NCI-H1436 (cell line): ENCODE measurements at places on chromosomes 2 and 18.

- DNase-seq: peak; percentile 36
These were observed 172.0 kb upstream of the SIX3 start for GRCh38 chr2:44769349-44770011.

- DNase-seq: peak; percentile 3
These were observed 15.6 kb downstream of the TRABD2A start for GRCh38 chr2:84865181-84865783.

DNA sequence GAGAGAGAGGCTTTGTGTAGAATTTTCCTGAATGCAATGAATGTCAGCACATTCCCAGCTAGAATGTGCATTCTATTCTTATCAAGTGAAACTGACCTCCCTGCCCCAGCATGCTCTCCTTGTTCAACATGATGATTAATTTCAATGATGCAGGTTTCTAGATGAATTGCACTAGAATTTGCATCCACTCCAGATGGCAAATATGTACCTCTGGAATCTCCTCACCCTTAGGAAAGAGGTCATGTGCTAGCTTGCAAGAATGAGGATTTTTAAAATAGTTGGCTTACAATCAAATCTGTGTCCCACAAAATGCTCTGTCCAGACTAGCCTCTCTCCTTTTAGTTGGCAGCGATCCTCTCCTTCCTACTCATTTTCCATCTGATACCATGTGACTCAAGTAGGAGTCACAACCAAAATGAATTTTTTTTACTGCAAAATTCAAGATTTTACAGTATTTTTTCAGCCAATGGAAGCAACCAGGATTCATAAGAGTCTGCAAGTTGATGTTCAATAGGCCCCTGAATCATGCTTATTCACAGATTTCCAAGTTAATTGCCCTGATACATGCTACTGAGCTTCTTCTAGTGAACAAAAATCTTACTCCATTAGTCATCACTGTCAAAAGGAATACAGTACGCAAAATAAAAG is 21.0 kb upstream of the STAT4 start:
- DNase-seq: no peak

DNA sequence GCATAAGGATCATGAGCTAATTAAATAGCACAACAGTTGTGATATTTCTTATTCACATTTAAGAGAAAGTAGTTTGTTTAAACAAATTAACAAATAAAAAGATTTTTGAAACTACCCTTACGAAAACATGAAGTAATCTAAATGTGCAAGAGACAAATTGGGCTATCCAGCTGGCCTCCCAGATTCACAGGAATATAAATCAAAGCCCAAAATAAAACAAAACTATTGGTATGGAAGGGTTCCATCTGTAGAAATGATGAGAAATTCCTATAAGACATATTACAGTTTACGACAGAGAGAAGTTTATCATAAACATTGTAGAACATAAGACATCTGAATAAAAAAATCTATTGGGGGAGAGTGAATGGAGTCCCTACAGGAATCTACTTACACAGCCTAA is 1125.1 kb downstream of the TDRD15 start:
- DNase-seq: no peak

DNA sequence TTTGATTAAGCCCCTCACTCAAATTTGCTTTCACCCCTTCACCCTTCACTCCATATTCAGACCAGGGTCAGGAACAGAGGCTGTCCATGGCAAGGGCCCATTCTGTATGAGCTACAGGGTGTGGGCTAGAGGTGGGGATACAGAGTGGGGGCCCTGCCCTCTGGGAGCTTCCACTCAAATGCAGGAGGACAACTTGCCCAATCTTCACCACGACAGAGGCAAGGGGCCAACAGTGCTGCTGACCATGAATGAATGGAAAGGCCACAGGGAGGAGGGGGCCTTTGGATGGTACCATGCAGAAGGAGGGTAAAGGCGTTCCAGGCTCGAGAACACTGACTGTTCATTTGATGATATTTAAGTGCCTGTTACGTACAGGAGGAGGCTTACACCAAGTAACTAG is 22.8 kb downstream of the ADRA2B start:
- no peak for DNase-seq

DNA sequence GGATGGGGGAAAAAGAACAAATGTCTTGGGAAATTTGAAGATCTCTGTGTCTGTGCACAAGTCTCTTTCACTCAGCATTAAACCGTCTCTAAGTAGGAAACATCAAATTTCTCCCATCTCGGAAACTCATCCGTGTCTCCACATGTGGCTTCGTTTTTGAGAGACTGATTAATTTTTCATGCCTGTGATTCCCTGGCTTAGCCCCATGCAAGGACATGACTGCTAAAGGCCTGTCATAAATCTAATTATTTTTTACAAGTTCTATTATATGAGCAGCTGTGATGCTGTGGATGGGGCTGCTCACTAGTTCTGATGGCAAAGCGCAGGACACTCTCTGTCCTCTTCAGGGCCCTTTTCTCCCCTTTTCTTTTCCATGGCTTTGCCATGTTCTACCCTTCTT is 129.1 kb downstream of the RGPD3 start:
- no peak for DNase-seq

GRCh38 chr2:20571231-20571630 is 79.7 kb downstream of the HS1BP3 start:
- DNase-seq: no peak

DNA sequence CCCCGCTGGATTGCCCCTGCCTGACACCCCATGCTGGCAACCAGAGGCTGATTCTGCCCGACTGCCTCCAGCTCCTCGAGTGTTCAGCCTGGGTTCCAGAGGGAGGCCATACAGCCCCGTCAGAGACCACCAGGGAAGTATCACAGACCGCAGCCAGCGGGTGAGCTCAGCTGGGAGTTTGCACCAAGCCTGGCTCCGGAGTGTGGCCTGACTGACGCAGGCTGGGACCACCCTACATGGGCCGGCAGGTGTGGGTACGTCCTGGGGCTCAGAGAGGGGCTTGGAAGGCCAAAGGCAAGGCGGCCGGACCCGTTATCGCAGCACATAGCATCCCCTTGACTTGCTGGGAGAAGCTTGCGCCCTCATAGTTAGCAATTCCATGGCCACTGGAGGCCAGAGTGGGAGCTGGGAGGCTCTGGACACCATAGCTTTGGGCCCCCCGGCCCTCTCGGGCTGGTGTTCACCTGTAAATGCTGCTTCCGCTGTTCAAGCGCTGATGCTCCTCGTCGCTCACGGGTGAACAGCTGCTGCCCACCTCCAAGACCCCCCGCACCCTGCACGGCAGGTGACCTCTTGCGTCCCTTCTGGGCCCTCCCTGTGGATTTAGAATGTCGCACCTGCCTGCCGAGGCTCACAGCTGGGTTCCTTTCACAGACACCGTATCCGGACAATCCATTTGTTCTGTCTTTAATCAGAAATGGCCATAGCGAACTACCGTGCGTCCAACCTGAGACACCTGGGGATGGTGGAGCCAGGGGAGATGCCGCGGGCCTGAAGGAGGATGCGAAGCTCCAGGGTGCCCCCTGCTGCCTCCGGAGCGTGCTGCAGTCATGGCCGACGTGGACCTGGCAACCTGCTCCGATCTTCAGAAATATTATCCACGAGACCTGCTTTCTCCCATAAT is 31.2 kb upstream of the SLC66A3 start:
- peak; percentile 69 for DNase-seq

DNA sequence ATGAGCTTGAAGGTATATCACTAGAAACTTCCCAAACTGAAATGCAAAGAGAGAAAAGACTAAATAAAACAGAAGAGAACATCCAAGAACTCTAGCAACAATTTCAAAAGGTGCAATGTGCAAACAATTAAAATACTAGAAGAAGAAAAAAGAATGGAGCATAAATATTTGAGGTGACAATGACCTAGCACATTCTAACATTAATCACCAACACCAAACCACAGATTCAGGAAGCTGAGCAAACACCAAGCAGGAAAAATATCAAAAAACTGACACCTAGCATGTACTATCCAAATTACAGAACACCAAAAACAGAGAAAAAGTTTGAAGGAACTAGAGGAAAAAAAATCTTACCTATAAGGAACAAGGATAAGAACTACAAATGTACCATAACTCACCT is 460.8 kb downstream of the IRS1 start:
- DNase-seq: no peak

DNA sequence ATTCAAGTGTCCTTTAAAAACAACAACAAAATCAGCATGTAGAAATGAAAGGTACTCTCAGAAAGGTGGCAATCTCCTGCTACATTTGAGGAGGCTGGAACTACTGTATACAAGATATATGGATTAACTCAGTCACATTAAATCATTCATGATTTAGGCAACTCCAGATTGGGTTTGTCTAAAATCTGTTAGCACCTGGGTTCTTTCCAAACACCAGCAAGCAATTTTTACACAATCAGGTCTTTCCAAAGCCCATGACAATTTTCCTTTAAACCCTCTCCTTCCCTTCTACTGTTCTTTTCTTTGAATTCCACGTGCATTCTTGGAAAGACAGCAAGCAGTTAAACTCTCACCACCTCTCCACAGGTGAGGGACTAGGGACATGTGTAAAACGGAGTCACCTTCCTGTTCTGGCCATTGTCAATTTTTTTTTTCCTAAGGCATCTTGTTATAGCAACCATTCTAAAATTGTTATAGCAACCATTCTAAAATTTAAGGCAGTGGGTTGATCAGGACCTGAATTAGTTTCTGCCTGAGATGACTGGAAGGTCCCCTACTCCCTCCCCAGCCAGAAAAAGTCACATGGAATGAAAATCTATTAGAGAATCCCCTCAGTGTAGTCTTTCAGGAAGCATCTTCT is 113.9 kb downstream of the ANKRD44 start:
- no peak for DNase-seq

- DNase-seq: no peak
These were observed 37.1 kb upstream of the CTLA4 start for GRCh38 chr2:203830304-203831055.

DNA sequence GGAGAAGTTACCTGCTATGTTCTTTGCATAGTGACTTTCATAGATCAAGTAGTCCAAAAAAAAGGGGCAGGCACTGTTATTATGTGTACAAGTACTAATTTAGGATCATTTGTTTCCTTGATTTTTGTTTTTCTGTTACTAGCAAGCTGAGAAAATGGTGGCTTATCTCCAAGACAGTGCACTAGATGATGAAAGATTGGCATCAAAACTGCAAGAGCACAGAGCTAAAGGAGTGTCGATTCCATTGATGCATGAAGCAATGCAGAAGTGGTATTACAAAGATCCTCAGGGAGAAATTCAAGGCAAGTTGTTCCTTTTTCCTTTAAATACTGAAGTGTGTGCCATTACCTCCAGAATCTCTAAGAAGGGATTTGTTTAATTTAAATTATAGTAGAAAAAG is 19.6 kb upstream of the KCNJ13 start:
- no peak for DNase-seq

DNA sequence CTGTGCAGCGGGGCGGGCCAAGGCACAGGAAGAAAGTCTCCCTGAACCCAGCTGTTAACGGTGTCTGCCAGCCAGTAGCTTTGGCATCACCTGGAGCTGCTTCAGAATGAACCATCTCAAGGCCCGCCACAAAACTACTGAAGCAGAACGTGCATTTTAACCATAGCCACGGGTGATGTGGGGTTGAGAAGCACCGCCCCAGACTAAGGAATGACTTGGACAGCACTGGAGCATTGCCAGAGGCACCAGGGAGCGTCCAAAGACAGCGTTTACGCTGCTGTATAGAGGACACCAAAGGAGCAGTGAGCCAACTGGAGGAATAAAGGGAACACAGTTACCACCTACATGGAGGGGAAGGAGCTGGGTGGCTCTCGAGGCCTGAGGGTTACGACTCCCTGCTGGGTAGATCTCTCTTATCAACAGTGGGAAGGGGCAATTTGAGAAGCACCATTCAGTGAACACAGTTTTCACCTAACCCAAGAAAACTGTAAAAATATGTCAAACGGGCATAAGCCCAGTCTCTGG is 28.4 kb upstream of the LONRF2 start:
- DNase-seq: no peak

DNA sequence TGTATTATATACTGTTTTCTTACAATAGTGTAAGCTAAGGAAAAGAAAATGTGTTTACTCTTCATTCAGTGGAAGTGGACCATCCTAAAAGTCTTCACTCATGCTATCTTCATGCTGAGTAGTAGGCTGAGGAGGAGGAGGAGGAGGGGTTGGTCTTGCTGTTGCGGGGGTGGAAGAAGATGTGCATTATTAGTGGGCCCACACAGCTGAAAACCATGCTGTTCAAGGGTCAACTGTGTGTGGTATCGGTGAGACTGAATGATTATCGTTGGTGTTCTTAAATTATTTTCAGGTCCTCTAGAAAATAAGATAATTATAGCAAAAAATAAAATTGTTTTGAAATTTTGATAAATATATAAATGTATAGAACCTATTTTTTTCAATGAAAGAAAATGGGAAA is 22.0 kb downstream of the INSIG2 start:
- DNase-seq: no peak

DNA sequence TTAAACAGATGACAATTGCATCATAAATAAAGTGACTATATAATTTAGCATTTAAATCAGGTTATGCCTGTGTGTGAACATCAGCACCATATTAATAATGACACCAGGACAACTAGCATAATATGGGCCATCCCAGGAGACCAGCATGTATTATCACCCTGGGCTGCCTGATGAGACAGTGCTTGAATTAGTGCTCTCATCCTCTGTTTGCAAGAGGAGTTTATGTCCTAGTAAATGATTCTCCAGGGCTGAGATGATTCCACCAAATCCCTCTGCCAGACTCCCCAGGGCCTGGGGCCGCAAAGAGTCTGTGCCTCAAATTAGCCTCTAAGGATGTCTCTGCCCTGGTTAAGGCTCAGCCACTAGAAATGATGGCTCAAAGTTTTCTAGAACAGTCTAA is 97.7 kb downstream of the SGPP2 start:
- DNase-seq: no peak

DNA sequence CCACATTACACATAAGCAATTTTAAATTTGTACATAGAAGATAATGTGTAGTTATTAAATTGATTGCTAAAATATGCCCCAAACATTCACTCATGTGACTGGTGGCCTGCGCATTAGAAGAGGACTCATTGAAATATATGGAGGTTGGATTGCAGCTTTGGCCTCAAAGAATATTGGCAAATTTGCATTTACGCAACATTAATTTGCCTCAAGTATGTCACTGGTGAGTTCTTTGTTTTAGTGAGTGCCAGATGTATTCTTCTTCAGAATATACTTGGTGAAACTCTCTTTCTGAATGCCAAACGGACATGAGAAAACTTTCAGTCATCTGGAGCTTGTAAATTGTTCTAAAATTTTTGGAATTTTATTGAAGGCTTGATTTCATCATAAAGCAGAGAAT is 5.9 kb upstream of the EFEMP1 start:
- DNase-seq: no peak

DNA sequence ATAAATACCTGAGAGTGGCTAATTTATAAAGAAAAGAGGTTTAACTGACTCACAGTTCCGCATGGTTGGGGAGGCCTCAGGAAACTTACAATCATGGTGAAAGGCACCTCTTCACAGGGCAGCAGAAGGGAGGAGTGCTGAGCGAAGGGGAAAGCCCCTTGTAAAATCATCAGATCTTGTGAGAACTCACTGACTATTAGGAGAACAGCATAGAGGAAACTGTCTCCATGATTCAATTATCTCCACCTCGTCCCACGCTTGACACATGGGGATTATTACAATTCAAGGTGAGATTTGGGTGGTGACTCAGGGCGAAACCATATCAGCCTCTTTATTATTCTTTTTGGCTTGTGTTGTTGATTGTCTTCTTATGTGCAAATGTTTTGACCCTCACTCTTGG is 76.2 kb downstream of the WDR7 start:
- DNase-seq: no peak

GRCh38 chr2:126792993-126793392 is 105.7 kb upstream of the TEX51 start:
- DNase-seq: no peak

GRCh38 chr2:225272173-225272572 is 127.3 kb upstream of the NYAP2 start:
- no peak for DNase-seq
